ENCODE measurements at places on chromosomes 12 and 14.

GRCh38 chr14:52055167-52055566 is 13.7 kb downstream of the NID2 start:
- DNase-seq: no peak

- no peak for DNase-seq
Observed at GRCh38 chr12:77352946-77353345, 287.6 kb upstream of the E2F7 start.

- DNase-seq: no peak
Observed at GRCh38 chr12:67669934-67670631, 21.5 kb downstream of the DYRK2 start.

- no peak for DNase-seq
Observed at GRCh38 chr12:1094714-1095113, 103.7 kb downstream of the ERC1 start.

- DNase-seq: no peak
Observed at GRCh38 chr12:67042697-67043131, 226.4 kb upstream of the CAND1 start.

DNA sequence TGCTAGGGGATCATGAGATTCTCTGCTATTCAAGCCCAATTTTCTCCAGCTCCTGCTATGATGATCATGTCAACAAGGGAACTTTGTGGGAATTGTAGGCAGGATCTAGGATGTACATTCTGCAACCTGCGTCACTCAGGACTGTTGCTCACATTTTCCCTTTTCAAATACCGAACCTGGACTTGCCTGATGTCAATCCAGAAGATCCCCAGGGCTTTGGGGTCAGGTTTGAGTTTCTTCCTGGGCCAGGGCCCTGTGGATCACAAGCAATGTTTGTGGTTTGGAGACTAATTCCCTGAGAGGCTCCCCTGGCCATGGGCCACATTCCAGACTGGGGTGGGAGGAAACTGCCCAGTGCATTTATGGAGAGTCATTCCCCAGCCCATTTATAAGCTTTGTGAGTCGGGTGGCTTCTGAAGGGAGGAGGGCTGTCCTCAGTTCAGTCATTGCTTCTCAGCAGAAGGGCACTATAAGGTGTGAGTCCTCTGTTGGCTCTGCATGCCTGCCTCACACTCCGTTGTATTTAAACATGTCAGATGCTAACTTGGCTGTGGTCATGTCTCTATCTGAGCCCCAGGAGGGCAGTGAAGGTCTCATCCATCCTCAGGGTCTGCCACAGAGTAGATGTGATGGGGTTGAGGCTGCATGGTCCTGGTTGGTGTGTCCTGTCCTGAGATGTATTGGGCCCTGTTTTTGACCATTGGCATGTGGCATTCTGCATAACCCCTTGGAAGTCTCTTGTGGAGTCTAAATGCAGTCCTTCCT is 6.5 kb downstream of the KRT86 start:
- DNase-seq: no peak

DNA sequence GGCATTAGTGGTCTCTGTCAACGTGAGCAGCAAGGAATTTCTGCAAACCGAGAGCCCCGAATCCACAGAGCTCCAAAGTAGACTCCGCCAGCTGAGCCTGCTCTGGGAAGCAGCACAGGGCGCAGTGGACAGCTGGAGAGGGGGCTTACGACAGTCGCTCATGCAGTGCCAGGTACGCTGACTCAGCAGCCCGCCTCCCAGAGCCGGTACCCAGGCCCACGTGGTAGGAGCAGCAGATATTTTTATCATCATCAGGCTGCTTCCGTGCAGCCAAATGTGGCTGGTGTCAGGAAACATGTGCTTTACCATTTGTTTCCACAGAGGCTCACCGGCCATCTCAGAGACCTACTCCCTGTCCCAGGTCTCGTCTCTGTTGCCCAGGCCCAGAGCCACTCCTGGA is 73.7 kb downstream of the ESR2 start:
- no peak for DNase-seq

DNA sequence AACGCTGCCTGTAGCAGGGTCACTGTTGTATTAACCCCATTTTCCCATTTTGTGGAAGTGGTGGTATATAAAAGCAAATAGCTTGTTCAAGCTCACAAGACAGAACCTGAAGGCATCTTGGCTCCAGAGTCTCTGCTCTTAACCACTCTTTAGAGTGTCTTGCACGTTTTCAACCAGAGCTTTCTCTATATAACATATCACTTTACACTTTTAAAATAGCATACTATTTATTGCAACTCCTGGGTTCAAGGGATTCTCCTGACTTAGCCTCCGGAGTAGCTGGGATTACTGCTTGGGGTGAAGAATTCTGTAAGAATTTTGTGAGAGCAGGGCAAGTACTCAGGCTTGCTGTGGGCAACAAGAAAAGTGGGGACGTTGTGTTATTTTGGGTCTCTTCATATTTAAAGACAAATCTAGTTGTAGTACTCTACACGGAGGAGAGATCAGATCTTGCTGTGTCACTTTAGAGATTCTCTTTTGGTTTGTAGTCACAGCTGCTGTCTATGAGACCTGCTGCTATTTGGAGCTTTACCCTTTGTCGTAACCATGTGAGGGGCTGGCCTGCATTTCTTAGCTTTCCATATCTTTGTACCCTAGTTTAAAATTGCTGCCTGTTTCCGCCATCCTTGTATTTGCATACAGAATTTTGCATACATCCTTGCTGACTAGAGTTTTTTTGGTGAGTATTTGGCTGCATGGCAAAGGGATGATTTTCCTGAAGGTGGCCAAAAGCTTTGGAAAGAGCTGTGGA is 40.7 kb downstream of the WDR20 start:
- no peak for DNase-seq

DNA sequence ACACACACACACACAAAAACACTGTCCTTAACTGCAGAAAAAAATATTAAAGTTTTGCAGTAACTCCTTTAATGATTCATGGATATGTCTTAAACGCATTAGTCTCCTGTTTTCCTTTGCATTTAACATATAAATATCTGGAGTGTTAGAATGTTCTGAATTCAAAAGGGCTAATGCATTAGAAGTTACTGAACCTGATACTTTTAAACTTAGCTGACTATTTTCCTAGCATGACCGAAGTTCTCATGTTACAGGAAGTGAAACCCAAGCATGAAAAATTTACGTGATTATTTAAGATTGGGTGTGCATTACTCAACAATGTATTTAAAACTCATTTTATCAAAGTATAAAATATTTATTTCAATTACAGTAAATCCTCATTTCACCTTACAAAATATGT is 791.2 kb downstream of the FLRT2 start:
- DNase-seq: no peak

GRCh38 chr12:51751661-51752060 is 96.9 kb downstream of the FIGNL2 start:
- DNase-seq: no peak

DNA sequence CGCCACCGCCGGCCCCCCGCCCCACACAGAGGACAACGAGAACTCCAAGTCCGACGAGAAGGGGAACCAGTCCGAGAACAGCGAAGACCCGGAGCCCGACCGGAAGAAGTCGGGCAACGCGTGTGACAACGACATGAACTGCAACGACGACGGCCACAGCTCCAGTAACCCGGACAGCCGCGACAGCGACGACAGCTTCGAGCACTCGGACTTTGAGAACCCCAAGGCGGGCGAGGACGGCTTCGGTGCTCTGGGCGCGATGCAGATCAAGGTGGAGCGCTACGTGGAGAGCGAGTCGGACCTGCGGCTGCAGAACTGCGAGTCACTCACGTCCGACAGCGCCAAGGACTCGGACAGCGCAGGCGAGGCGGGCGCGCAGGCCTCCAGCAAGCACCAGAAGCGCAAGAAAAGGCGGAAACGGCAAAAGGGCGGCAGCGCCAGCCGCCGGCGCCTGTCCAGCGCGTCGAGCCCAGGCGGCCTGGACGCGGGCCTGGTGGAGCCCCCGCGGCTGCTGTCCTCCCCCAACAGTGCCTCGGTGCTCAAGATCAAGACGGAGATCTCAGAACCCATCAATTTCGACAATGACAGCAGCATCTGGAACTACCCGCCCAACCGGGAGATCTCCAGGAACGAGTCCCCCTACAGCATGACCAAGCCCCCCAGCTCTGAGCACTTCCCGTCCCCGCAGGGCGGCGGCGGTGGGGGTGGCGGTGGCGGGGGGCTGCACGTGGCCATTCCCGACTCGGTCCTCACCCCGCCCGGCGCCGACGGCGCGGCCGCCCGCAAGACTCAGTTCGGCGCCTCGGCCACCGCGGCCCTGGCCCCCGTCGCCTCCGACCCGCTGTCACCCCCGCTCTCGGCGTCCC is 150.9 kb downstream of the EGLN3 start:
- no peak for DNase-seq

DNA sequence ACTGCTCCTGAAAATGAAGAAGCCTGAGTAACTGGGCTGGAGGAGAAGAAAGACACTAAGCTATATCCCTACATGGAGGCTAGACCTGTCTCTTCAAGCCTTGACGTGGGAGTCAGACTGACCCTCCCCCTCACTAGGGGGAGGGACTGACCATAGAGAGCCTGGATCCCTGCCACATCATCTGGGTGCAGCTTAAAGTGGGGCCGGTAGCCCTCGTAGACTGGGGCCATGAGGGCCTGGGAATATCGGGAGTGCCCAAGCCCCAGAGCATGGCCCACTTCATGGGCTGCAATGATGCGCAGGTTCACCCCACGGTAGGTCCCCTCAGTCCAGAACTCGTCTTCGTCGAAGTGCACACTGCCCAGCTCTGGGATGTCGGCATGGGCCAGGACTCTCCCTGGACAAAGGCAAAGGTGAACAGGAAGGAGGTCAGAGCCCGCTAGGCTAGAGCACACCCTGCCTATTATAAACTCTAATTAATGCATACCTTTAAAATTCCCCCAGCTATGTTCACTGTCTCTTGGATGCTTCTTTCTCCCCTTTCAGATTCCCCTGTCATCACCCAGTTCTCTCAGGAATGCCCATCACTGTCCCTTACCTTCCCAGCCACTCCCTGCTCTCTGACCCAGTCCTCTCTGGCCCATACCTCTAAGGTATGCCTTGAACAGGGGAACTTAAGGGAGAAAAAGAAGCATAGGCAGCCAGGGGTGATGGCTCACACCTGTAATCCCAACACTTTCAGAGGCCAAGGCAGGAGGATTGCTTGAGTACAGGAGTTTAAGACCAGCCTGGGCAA is 3.2 kb downstream of the MMP19 start:
- no peak for DNase-seq

DNA sequence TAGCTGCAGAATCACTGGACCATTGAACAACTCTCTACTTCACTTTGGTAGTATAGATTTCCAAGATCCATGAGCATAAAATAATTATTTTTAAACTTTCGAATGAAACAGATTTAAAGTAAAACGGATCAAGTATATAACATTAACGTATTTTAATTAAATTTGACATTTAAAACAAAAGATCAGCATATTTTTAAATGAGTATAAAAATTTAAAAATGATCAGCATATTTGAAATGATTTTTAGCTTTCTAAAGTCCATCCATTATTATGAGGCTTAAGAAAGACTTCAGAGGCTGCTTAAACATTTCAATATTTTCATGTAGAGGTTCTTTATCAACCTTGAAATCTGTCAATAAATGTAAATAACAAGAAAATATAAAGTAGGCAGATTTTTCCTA is 5.2 kb upstream of the USP15 start:
- no peak for DNase-seq

- no peak for DNase-seq
Observed at GRCh38 chr14:78164226-78164853, 5.8 kb upstream of the NRXN3 start.

DNA sequence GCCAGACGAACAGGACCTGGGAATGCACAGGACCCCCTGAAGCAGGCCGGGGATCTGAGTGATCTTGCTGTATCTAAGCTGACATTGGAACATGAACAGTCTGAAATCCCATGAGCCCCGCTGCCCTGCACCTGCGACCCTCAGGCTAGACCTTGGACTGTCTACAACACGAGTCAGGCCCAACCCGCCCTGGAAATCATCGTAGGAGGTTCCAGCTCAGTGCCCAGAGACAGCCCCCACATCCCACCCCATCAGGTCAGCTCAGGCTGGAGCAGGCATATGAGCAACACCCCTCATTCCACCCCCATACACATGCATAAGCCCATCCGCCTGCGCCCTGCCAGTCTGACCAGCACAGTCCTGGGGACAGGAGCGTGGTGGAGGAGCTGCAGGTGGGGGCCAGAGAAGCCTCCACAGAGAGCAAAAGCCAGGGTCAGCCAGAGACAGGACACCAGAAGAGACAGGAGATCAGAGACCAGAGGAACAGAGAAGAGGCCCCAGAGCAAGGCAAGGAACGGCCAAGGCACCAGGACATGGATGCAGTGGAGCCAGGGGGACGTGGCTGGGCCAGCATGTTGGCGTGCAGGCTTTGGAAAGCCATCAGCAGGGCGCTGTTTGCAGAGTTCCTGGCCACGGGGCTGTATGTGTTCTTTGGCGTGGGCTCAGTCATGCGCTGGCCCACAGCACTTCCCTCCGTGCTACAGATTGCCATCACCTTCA is at the start of gene AQP6:
AQP6 (plus strand) TSS at position 307 of the 720 bp plus-strand sequence; CDS start at position 534, 227 bp downstream.
- DNase-seq: no peak

GRCh38 chr12:97924122-97924521 is 461.5 kb downstream of the RMST start:
- DNase-seq: no peak

- no peak for DNase-seq
Observed at GRCh38 chr12:42240131-42240750, 2.2 kb upstream of the YAF2 start.

- DNase-seq: no peak
Observed at GRCh38 chr12:52156311-52156710, 35.5 kb downstream of the KRT80 start.

GRCh38 chr12:122887819-122888212 is 8.1 kb downstream of the VPS37B start:
- DNase-seq: no peak

- DNase-seq: no peak
Observed at GRCh38 chr12:87813476-87814234, 215.5 kb downstream of the C12orf50 start.

GRCh38 chr14:33805593-33805992 is 145.3 kb downstream of the EGLN3 start:
- no peak for DNase-seq

DNA sequence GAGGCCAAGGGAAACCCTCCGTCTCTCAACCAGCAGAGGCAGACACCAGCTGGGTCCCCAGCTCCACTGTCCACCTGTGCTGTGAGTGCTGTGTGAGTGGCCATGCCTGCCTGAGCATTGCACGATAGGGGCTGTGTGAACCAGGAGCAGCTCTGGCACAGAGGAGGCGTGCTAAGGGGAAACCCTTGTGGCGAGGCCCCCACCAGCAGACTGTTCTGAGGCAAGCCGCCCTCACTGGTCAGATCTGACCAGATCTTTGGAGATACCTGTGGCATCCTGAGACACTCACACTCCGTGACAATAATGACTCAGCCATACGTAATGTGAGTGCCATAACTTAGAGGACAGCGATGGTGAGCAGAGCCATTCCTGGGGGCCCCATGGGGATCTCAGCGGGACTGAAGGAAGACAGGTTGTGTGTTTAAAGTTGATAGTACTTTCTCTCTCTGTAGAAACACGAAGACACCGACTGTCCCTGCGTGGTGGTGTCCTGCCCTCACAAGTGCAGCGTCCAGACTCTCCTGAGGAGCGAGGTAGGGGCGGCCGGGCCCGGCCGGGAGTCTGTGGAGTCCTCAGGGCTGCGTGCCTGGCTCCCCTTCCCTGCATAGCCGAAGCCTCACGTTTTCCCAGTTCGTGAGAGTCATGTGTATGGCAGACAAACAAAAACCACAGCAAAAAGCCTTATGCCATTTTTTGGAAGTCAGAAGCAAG is 36.6 kb upstream of the AMN start:
- no peak for DNase-seq

Measured in cerebellar nuclear complex (tissue), 1 donor.